H1 (cell line): ENCODE measurements at places on chromosomes 5 and 9.

GRCh38 chr9:126171641-126172040, 155.0 kb upstream of the MVB12B start:
- H3K27me3 ChIP-seq, result no peaks in the 10 kb centered on the region
- no peaks in the 10 kb centered on the region for H3K36me3 ChIP-seq
- H3K4me3 ChIP-seq, result no peak overlapping the region
- H3K4me1 ChIP-seq, result no peaks in the 10 kb centered on the region
- no peak for DNase-seq

DNA sequence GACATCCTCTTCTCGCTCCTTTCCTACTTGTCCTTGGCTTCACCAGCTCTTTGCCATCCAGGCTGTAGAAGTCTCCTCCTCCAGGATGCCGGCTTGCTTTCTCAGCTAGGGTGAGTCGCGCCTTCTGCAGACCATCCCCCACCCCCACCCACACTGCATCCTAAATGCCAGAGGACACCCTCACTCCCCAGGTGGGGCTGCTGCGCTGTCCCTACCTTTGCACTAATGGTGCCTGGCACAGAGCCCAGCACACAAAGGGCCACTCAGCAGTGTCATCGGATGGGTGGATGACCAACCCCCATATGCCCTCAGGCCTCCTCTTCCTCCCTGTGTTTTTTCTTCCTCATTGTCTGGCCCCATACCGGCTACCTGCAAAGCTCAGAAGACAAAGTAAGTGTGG, 14.8 kb downstream of the IL9 start:
- DNase-seq, result no peak
- H3K4me3 ChIP-seq, result no peak overlapping the region
- peaks cover 5% of the 10 kb centered on the region for H3K4me1 ChIP-seq
- no peaks in the 10 kb centered on the region for H3K36me3 ChIP-seq
- no peaks in the 10 kb centered on the region for H3K27me3 ChIP-seq
- H3K27ac ChIP-seq, result no peak overlapping the region

DNA sequence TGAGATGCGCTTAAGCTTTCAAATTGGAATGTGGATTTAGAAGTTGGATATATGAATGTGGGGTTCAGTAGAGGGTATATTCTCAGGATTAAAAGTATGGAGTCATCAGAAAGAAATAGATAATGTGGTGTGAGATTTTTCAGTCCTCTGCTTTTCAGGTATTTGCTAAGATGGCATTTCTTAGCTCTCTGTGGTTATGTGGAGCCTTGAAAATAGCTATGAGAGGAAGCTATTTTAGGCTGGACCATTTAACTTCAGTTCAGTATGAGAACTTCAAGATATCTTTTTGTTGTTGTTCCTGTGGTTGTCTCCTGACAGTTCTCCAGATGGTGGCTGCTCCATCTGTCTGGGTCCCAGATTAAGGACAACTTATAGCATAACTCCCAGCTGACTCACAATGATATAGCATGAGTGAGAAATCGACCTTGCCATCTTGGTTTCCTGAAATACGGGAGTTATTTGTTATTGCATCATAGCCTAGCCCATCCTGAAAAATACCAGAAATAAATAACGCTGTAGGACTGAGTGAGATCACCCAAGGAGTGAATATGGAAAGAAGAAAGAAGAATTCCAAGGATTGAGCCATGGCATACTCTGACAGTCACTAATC, 461.5 kb downstream of the ANXA1 start:
- no peak overlapping the region for H3K4me3 ChIP-seq
- H3K4me1 ChIP-seq, result no peaks in the 10 kb centered on the region
- H3K27me3 ChIP-seq, result no peaks in the 10 kb centered on the region
- DNase-seq, result no peak
- H3K36me3 ChIP-seq, result no peaks in the 10 kb centered on the region

- H3K4me1 ChIP-seq, result no peaks in the 10 kb centered on the region
- H3K27me3 ChIP-seq, result no peaks in the 10 kb centered on the region
- no peak for DNase-seq
- H3K36me3 ChIP-seq, result peaks cover 9% of the 10 kb centered on the region; the same call in 1 of the 2 replicates
- H3K27ac ChIP-seq, result no peak overlapping the region
These were observed 65.8 kb downstream of the ERAP1 start for GRCh38 chr5:96741891-96742309.

DNA sequence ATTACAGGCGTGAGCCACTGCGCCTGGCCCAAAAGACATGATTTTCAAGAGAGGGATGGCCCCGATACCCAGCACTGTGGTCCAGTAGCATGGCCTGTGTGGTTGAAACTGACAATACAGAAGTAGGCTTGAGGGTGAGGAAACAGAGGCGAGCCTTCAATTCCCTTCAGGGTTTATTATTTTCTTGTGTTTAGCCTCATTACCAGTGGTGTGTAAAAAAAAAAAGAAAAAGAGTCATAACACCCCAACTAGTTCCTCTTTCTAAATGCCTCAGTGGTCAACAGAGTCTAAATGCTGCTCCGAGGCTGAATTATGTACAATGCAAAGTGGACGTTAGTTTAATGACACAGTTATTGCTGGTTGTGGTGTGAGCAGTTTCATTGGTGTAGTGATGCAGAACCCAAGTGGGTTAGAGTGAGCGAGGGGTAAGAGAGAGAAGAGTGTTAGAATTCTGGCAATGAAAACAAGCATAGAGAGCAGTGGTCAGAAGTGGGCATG, 58.8 kb downstream of the SNX30 start:
- H3K36me3 ChIP-seq, result no peaks in the 10 kb centered on the region
- H3K27ac ChIP-seq, result no peak overlapping the region
- no peak for DNase-seq
- H3K27me3 ChIP-seq, result no peaks in the 10 kb centered on the region

DNA sequence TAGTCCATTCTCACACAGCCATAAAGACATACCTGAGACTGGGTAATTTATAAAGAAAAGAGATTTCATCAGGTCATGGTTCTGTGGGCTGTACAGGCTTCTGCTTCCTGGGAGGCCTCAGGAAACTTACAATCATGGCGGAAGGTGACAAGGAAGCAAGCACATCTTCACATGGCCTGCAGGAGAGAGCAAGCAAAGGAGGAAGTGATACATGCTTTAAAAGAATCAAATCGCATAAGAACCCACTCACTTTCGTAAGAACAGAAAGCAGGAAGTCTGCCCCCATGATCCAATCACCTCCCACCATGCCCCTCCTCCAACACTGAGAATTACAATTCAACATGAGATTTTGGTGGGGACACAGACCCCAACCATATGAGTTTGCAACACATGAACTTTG, 5.1 kb upstream of the FBXO38 start:
- H3K4me3 ChIP-seq, result no peak overlapping the region
- DNase-seq, result no peak
- H3K27me3 ChIP-seq, result no peaks in the 10 kb centered on the region
- peaks cover 3% of the 10 kb centered on the region; the same call in 1 of the 2 replicates for H3K4me1 ChIP-seq

DNA sequence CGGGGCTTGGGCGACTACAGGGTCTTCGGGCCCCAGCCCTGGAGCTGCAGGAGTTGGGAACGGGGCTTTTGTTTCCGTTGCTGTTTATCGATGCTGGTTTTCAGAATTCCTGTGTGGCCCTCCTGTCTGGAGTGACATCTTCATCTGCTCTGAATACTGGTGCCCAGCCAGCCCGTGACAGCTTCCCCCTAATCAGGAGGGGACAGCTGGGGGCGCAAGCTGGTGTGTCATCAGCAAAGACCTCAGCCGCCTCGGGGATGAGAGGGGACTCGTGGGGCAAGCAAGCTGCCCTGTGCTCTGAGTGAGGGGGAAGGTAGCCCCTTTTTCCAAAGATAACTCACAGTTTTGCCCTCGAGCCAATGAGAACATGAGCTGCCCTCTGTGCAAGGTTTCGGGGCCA, 110.7 kb downstream of the RXRA start:
- H3K36me3 ChIP-seq, result no peaks in the 10 kb centered on the region
- H3K4me3 ChIP-seq, result no peak overlapping the region
- H3K27ac ChIP-seq, result no peak overlapping the region
- H3K4me1 ChIP-seq, result peaks cover 9% of the 10 kb centered on the region
- H3K27me3 ChIP-seq, result no peaks in the 10 kb centered on the region

DNA sequence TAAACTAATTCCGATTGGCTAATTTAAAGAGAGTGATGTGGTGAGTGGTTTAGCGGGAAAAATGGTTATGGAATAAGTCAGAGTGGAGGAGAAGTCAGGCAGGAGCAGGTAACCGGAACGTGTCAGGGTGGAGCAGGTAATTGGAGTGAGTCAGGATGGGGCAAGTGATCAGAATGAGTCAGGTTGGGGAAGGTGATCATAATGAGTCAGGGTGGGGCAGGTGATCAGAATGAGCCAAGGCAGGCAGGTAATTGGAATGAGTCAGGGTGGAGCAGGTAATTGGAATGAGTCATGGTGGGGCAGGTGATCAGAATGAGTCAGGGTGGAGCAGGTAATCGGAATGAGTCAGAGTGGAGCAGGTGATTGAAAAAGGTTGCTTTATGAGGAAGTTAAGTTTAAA, 101.4 kb downstream of the TMEM167A start:
- no peak overlapping the region for H3K4me3 ChIP-seq
- no peak for DNase-seq
- H3K27ac ChIP-seq, result no peak overlapping the region
- no peaks in the 10 kb centered on the region for H3K4me1 ChIP-seq
- no peaks in the 10 kb centered on the region; the same call in none of the 2 replicates for H3K36me3 ChIP-seq
